ENCODE measurements at places on chromosomes 7 and 10. TPM values are rescaled to one million over a fixed set of nuclear protein-coding genes. Genes with fewer than 3 reads are reported as not detected.

DNA sequence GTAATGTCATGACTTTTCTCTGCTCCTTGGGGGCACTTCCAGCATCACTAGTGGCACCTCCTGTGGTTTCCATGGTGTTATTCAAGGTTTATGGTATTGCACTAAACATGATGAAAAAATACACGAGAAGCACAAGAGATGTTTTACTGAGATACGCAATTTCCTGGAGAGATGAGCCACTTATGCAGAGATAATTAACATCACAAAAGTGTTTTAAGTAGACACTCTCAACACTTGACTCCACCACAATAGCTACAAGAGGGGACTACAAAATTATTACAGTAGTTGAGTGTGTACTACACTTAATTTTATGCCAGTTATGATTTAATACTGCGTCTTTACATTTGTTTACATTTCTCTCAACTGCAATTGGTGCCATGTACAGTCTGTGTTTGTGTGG is 906.7 kb downstream of the DNAJB9 start:
- no peak for DNase-seq
- no peak overlapping the region for H3K4me3 ChIP-seq
- H3K4me1 ChIP-seq: no peaks in the 10 kb centered on the region
- no peak overlapping the region for H3K27ac ChIP-seq
- no peaks in the 10 kb centered on the region for H3K36me3 ChIP-seq
- H3K27me3 ChIP-seq: no peaks in the 10 kb centered on the region

GRCh38 chr7:98869597-98870120 is at the start of gene TMEM130:
TMEM130 (minus strand) TSS chr7:98870014; CDS start chr7:98869861, 153 bp downstream.
- H3K4me1 ChIP-seq: no peaks in the 10 kb centered on the region
- H3K27me3 ChIP-seq: no peaks in the 10 kb centered on the region
- H3K27ac ChIP-seq: no peak within 1 kb of the TSS
- DNase-seq: no peak

GRCh38 chr7:18212758-18213157 is 185.1 kb upstream of the PRPS1L1 start:
- H3K27ac ChIP-seq: no peak overlapping the region
- no peaks in the 10 kb centered on the region for H3K36me3 ChIP-seq
- H3K4me3 ChIP-seq: no peak overlapping the region
- no peaks in the 10 kb centered on the region for H3K27me3 ChIP-seq
- DNase-seq: no peak

DNA sequence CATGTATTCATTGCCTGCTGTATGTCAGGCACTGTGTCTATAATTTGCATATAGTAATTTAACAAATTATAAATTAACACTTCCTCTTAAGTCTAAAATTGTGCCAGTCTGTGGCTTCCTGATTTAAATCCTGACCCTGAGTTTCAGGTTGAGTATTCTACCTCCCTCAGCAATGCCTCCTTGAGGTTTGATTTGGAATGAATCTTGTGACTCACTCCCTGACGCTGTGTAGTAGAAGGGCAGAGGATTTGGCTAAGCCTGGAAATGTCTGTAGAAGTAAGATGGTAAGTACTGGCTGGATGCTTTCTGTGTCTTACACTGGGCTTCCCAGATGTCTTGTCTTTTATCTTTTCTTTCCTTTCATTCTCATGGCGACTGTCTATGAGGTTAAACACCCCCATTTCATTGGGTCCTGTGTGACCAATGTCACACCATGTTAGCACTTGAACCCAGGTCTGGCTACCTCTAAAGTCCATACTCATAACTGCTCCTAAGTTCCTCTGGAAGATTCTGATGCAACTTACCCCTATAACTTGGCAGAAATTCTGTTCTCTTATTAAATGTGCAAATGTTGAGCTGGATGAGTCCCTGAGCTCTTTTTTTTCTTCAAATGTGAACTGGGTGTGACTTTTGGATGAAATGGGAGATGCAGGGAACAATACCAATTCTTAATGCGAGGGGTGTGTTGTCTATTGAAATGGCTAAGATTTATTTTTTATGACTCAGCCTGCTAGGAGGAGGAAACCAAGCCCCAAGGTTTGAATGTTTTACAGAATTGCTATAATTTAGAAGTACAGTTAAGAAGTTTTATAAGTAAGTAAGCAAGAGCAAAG is 48.5 kb downstream of the PLCE1 start:
- no peaks in the 10 kb centered on the region for H3K27me3 ChIP-seq
- H3K4me3 ChIP-seq: no peak overlapping the region
- no peaks in the 10 kb centered on the region for H3K36me3 ChIP-seq
- no peak for DNase-seq

DNA sequence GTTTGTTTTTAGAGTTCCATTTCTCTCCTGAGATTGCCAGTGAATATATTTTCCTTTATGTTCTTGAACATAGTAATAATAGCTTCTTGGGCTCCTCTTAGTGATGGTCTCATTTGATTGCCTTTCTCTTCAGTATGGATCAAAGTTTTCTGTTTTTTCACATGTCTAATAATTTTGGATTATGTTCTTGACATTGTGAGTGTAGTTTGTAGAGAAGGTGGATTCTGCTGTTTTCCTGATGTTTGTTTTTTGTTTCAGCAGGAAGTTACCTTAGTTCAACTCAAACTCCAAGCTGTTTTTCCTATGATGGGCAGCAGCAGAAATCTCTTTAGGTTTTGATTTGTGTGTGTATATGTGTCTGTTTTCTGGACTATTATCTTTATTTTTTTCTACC is 43.8 kb downstream of the TAF3 start:
- H3K4me3 ChIP-seq: no peak overlapping the region
- DNase-seq: no peak
- H3K27me3 ChIP-seq: no peaks in the 10 kb centered on the region
- no peaks in the 10 kb centered on the region for H3K36me3 ChIP-seq

DNA sequence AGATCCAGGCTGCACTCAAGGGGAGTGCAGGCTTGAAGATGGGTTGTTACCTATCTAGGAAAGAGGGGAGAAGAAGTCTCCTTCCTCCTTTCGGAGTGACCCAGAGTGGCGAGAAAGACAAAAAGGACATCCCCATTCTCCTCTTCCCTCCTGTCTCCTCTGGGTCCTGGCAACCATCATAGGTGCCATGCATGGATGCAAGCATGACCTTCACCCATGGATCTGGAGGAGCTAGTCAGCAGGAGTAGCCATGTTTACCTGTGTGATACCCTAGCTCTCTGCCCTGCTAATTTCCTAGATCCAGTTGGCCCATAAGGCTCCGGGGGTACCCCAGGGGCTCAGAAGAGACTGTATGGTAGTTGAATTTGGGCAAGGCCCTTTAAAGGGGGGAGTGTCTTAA is 17.2 kb upstream of the CROT start:
- H3K27ac ChIP-seq: no peak overlapping the region
- no peaks in the 10 kb centered on the region for H3K27me3 ChIP-seq
- H3K4me3 ChIP-seq: no peak overlapping the region

CYP2W1 gene
- total RNA-seq: 4.0 TPM

FAM24A gene
- not detected for total RNA-seq

PPP1R9A gene
- 29.4 TPM for total RNA-seq

PIK3AP1 gene
- total RNA-seq: 3.8 TPM

Data from prostate gland (tissue), 2 donors.